ENCODE measurements at places on chromosomes 1 and 21. TPM values are rescaled to one million over a fixed set of nuclear protein-coding genes. Genes with fewer than 3 reads are reported as not detected.

The DENND2D gene
- total RNA-seq: 20.0 TPM

The PRAMEF10 gene
- not detected for total RNA-seq

The BMP8B gene
- 6.2 TPM for total RNA-seq

The APH1A gene
- 195 TPM for total RNA-seq

The CFHR1 gene
- not detected for total RNA-seq

The TMPRSS2 gene
- 13.1 TPM for total RNA-seq

The OLIG2 gene
- not detected for total RNA-seq

The NUP210L gene
- not detected for total RNA-seq

The INSRR gene
- total RNA-seq: not detected

The AK5 gene
- total RNA-seq: not detected

The AADACL3 gene
- not detected for total RNA-seq

The KCNA2 gene
- total RNA-seq: not detected

The CLDN8 gene
- 0.45 TPM for total RNA-seq

The JMJD4 gene
- total RNA-seq: 40.0 TPM

The LYPLA2 gene
- total RNA-seq: 66.5 TPM

The VCAM1 gene
- 1.4 TPM for total RNA-seq

The USH2A gene
- not detected for total RNA-seq

The CD34 gene
- total RNA-seq: 0.34 TPM

The PPFIA4 gene
- 0.83 TPM for total RNA-seq

The AADACL4 gene
- not detected for total RNA-seq

The PIK3R3 gene
- 17.4 TPM for total RNA-seq

The APP gene
- 566 TPM for total RNA-seq

The VASH2 gene
- 4.7 TPM for total RNA-seq

The ASCL5 gene
- total RNA-seq: not detected

The PGBD2 gene
- total RNA-seq: 7.3 TPM

The ABCG1 gene
- 0.19 TPM for total RNA-seq

The TNNT2 gene
- total RNA-seq: 2.2 TPM

The FCGR3A gene
- total RNA-seq: not detected

The KCNT2 gene
- 3.3 TPM for total RNA-seq

The SPAG17 gene
- total RNA-seq: 1.3 TPM

The ORC1 gene
- 15.5 TPM for total RNA-seq

The FMO3 gene
- not detected for total RNA-seq

The GCSAML gene
- not detected for total RNA-seq

The SAMSN1 gene
- total RNA-seq: 1.5 TPM

The SPRR4 gene
- total RNA-seq: not detected

The REN gene
- not detected for total RNA-seq

The GIPC2 gene
- total RNA-seq: 2.1 TPM

The GPR37L1 gene
- 0.12 TPM for total RNA-seq

The PSEN2 gene
- 26.8 TPM for total RNA-seq

The IL22RA1 gene
- 2.0 TPM for total RNA-seq

The DEPDC1 gene
- total RNA-seq: 33.0 TPM

The EXO1 gene
- 19.9 TPM for total RNA-seq

The PGLYRP4 gene
- 0.38 TPM for total RNA-seq

The SPRR5 gene
- not detected for total RNA-seq

The CADM3 gene
- total RNA-seq: not detected

The TAS1R3 gene
- 0.24 TPM for total RNA-seq

The GJB3 gene
- 23.5 TPM for total RNA-seq

The WNT9A gene
- total RNA-seq: 0.37 TPM

The FTCD gene
- 1.3 TPM for total RNA-seq
